ENCODE measurements at places on chromosomes 2 and 18. TPM values are rescaled to one million over a fixed set of nuclear protein-coding genes. Genes with fewer than 3 reads are reported as not detected.

The SULT1C2 gene
- polyA plus RNA-seq = 51.7 TPM

DNA sequence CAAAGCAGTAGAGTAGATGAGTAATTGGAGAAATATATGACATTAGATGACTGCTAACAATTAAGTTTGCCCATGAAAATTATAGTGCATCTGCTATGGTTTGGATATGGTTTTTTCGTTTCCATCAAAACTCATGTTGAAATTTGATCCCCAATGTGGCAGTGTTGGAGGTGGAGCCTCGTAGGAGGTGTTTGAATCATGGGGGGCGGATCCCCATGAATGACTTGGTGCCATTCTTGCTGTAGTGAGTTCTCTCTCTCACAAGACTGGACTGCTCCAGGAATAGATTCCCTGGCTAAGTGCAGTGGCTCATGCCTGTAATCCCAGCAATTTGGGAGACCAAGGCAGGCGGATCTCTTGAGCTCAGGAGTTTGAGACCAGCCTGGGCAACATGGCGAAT is 9.7 kb upstream of the CUL3 start:
- no peak for DNase-seq

The SIX2 gene
- polyA plus RNA-seq = 19.9 TPM

DNA sequence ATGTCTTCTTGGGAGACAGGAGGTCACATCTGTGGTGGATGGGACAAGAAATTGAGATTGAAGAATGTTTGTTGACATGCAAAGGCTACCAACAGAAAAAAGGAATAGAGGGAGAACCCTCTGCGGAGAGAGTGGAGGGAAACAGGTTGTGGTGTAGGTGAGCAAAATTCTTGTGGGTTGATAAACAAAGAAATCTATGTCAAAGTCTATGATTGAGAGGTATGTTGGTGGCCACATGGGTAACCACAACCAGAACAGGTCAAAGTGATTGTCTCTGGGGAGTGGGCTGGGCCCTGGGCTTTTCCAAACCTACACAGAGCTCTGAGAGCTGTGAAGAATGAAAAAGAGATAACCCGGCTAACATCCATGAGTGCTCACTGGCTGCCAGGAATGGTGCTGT is 62.8 kb upstream of the NCK2 start:
- no peak for DNase-seq

- DNase-seq = no peak
Observed at GRCh38 chr2:178513876-178514275, 33.6 kb downstream of the PLEKHA3 start.

The PDE1A gene
- polyA plus RNA-seq = 25.2 TPM

The CENPA gene
- polyA plus RNA-seq = 16.9 TPM

GRCh38 chr2:99398303-99398702 is 61.1 kb downstream of the EIF5B start:
- no peak for DNase-seq

The CDH19 gene
- 0.14 TPM for polyA plus RNA-seq

DNA sequence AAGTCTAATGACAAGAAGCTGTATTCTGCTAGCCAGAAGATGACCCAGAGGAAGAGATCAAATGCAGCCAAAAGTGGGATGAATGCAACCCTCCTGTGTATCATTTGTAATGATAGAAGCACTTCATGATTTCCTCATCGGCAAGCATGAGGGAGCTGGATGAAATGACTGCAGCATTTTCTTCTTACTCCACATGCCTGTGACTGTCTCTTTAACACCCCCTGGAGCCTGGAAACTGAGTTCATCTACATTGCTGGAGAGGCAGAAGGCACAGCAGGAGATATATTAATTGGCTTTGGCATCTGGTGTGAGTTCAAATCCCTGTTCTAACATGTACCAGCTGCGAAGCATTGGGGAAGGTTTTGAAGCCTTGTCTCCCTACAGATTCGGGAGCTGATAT is 37.7 kb downstream of the ID2 start:
- DNase-seq = no peak

DNA sequence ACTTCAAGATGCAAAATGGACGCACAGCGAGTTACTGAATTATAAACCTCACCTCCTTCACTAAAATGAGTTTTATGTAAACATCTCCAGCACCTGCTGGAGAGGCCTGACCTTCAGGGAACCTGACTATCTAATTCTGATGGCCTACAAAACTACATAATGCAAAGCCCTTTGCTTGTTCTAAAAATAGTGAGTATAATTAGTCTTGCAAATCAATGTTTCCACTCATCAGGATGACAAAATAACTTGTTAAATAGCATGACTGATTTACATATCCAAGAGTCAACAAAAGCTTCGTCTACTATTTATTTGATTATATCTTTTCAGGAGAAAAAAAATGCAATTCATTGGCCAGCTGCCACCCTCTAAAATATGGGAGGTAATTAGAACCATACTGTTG is 326.3 kb upstream of the MC4R start:
- DNase-seq = no peak

DNA sequence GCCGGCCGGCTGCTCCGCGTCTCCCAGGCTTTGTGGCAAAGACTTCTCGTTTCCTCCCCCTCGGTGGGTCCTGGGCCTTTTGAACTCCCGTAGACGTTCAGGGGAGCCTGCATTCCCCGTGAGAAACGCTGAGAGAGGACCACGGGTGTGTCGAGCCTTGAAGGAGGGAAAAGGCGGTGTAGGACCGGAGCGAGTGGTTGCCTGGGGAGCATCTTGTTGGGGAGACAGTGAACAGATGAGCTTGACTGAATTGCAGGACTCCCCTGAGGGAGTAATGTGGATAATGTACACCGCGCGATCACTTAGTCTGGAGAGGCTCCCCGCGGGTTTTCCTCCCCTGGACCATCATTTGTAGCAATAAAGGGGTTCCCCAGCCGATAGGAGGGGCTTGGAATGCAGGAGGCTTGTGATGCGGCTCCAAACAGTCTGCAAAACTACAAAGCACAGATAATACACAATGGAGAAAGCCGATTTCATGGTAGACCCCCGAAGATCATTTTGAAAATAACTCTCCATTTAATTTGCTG is 769 bp downstream of the ALMS1 start:
- DNase-seq = peak; percentile 19

Data from right renal cortex interstitium (tissue), 3 donors.